Body of pancreas (tissue), 4 donors: ENCODE measurements at places on chromosomes 5 and 9. TPM values are rescaled to one million over a fixed set of nuclear protein-coding genes. Genes with fewer than 3 reads are reported as not detected.

- H3K4me1 ChIP-seq: no peaks in the 10 kb centered on the region
- H3K4me3 ChIP-seq: no peak overlapping the region
- H3K27ac ChIP-seq: no peak overlapping the region
- no peaks in the 10 kb centered on the region for H3K27me3 ChIP-seq
- peak; percentile 68 for DNase-seq
These were observed 142.5 kb upstream of the RETREG1 start for GRCh38 chr5:16759147-16759773.

- H3K27me3 ChIP-seq: no peaks in the 10 kb centered on the region
- no peak overlapping the region for H3K27ac ChIP-seq
These were observed 58.2 kb downstream of the ZFAND5 start for GRCh38 chr9:72306761-72307160.

DNA sequence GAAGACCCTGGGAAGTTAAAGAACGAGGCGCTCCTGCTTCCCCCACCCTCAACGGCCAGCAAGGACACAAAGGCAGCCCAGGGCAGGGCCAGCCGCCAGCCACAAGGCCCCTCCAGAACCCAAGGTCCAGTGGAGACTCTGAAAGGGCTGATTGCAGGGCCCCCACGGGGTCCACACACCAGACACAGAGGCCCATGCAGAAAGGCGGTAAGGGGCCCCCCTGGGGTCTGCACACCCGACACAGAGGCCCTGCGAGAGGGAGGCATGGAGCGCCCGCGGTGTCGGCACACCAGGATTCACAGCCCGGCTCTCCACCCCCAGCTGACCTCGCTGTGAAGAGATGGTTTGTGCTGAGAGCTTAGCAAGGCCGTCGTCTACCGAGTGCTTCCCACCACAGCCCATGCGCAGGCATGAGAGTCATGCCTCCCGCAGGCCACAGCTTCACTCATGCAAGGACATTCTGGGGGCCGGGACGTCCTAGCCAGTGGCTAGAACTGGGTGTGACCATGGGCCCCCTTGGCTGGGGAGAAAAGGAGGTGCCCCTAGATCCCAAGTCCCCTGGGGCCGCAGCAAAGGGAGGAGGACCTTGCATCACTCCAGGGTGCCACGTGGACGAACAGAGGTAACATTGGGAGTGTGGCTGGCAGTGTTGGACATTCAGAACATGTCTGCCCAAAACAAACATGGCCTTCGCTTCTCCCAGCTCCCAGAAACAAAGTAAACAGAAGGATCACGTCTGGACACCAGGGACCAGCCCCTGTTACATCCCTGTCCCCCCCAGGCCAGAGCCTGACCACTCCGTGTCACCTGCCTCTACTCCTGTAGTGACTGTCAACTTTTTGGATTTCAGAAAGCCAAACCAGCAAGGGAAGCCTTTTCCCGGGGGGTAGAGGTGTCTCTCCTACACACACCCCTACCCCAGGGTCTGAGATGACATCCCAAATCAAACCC is 9.8 kb downstream of the BRD3 start:
- no peak for DNase-seq
- H3K36me3 ChIP-seq: no peaks in the 10 kb centered on the region
- H3K27me3 ChIP-seq: no peaks in the 10 kb centered on the region
- no peak overlapping the region for H3K4me3 ChIP-seq

GRCh38 chr5:122286541-122286940 is 25.5 kb upstream of the SNCAIP start:
- no peaks in the 10 kb centered on the region for H3K36me3 ChIP-seq
- H3K27me3 ChIP-seq: no peaks in the 10 kb centered on the region
- no peak overlapping the region for H3K27ac ChIP-seq
- H3K4me3 ChIP-seq: no peak overlapping the region

DNA sequence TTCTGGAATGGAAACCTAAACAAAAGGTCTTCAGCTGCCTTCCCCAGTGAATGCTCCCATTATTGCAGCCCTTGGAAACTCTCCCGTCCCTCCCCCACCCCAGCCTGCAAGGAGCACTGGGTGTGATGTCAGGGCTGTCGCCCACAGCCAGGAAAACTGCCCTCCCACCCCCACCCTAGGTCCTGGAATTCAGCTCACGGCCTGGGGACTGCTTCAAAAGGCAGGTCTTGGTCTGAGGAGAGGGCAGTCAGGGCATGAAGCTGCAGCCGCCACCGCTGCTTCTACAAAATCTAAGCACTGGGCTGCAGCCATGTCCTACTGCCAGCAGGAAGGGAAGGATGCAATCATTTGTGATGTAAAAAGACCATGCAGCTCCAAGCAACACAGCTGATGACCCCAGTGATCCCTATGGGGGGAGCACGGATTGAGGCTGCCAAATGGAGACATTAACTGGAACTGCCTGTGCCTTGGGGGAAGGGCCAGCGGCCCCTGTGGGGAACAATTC is 11.4 kb downstream of the GRHPR start:
- no peak overlapping the region for H3K4me3 ChIP-seq
- no peak overlapping the region for H3K27ac ChIP-seq
- H3K27me3 ChIP-seq: no peaks in the 10 kb centered on the region
- no peaks in the 10 kb centered on the region for H3K36me3 ChIP-seq
- H3K4me1 ChIP-seq: peaks cover 7% of the 10 kb centered on the region

- no peaks in the 10 kb centered on the region for H3K36me3 ChIP-seq
- H3K4me3 ChIP-seq: no peak overlapping the region
- no peak overlapping the region for H3K27ac ChIP-seq
- H3K4me1 ChIP-seq: peaks cover 10% of the 10 kb centered on the region
These were observed 1.3 kb downstream of the TERT start for GRCh38 chr5:1293416-1294205.

GRCh38 chr5:92942762-92943161 is 638.3 kb downstream of the NR2F1-AS1 start:
- H3K36me3 ChIP-seq: no peaks in the 10 kb centered on the region
- no peak overlapping the region for H3K4me3 ChIP-seq
- peaks cover 12% of the 10 kb centered on the region for H3K4me1 ChIP-seq
- H3K27ac ChIP-seq: no peak overlapping the region
- no peaks in the 10 kb centered on the region for H3K27me3 ChIP-seq
- DNase-seq: no peak

DNA sequence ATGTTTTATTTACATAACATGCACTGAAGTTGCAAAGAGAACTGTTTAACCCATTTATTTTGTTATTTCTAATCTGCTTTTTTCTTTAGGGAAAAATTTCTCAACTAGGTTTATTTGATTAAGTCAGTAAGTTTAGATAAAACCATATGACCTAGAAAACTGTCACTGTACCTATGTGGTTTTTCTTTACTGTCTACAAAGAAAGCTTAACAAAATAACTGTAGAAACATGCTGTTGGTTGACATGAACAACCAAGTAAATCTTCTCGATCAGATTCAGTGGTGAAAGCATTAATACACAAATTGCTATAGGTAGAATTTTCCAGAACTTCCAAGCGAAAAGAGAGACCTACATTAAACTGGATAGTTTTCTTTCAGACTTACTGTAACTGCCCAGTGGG is 137.4 kb downstream of the PCSK5 start:
- no peak overlapping the region for H3K4me3 ChIP-seq
- DNase-seq: no peak
- no peaks in the 10 kb centered on the region for H3K27me3 ChIP-seq

DNA sequence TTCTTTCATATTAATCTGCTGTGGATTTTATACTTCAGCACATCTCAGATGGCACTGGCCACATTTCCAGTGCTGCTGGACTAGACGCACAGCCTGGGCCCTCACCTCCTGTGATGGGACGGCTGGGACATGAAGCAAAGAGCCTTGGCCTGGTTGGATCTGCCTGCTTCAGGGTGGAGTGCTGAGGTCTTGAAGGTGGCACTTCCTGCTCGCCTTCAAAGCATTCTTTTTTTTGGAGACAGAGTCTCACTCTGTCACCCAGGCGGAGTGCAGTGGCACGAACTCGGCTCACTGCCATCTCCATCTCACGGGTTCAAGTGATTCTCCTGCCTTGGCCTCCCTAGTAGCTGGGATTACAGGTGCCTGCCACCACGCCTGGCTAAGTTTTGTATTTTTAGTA is 73.1 kb downstream of the RAPGEF1 start:
- no peak for DNase-seq
- H3K27me3 ChIP-seq: no peaks in the 10 kb centered on the region
- H3K27ac ChIP-seq: no peak overlapping the region
- H3K36me3 ChIP-seq: no peaks in the 10 kb centered on the region
- H3K4me3 ChIP-seq: no peak overlapping the region
- peaks cover 36% of the 10 kb centered on the region for H3K4me1 ChIP-seq

- DNase-seq: no peak
- no peak overlapping the region for H3K4me3 ChIP-seq
- no peak overlapping the region for H3K27ac ChIP-seq
- no peaks in the 10 kb centered on the region for H3K27me3 ChIP-seq
- H3K4me1 ChIP-seq: no peaks in the 10 kb centered on the region
These were observed 40.4 kb upstream of the DEPDC1B start for GRCh38 chr5:60740322-60740721.

GRCh38 chr5:129652349-129653056 is 95.4 kb upstream of the MINAR2 start:
- peaks cover 6% of the 10 kb centered on the region for H3K4me1 ChIP-seq
- H3K36me3 ChIP-seq: no peaks in the 10 kb centered on the region
- H3K27ac ChIP-seq: no peak overlapping the region
- H3K27me3 ChIP-seq: no peaks in the 10 kb centered on the region
- no peak for DNase-seq

DNA sequence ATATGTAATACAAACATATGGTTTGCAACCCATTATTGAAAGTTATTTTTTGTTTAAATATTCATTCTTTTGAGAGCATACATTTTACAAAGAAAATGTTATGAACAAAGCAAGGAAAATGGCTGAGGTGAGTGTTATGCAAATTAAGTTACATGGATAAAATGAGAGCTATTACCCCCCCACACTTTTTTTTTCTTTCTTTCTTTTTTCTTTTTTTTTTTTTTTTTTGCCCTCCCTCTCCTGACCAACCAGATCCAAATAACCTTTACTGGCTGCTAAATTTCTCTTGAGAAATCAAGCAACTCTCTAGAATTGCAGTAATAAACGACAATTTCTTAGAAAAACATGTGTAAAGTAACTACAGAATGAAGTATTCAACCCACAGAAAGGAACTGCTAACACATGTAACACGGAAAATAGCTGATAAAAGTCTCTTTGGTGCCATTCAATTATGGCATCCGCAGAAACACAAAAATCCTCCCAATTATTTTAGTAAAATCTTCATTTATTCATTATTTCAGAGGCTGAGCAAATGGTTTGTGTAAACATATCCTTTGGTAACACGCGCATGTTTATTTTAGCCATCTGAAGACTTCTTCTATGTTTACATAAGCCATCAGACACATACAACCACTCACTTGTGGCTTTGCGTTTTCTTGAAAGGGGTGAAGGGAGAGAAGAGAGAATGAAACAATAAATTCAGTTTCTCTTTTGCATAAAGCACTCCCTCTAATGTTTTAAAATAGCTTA is 216.1 kb downstream of the NFIB start:
- H3K4me3 ChIP-seq: no peak overlapping the region
- no peaks in the 10 kb centered on the region for H3K27me3 ChIP-seq
- H3K27ac ChIP-seq: peak overlapping the region; percentile 88
- DNase-seq: no peak

DNA sequence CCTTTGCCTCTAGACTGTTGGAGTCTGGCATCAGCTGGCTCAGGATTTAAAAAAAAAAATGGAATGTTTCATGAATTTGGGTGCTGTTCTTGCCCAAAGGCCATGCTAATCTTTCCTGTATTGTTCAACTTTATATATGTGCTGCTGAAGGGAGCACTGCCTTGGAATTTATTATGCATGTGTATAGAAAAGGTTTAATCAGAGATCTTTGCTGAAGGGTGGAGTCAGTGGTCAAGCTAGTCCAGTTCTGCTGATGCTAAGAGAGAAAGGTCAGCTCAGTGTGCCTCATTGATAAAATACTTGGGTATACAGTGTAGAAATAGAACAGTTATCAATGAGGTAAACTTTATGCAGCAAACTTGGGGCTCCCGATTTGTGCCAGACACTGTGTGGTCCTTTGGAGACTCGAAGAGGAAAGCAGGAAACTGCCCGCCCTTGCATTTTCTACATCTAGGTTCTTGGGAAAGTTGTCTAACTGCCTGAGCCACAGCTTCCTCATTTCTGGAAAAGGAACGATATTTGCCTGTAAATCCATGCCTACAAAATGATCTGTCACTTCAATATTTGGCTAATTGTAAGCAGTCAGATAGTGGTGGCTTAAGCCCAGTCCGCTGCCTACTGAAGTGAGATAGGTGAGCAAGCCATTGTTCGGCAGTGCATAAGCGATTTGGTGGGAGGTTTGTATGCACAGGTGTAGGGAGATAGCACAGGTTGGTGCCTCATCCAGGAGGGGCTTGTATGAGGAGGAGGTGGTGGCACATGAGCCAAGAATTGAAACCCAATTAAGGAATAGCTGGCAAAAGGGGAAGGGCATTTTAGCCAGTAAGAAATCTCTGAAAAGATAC is 29.2 kb upstream of the GTF2H2C start:
- H3K36me3 ChIP-seq: no peaks in the 10 kb centered on the region
- peak overlapping the region; percentile 19 for H3K27ac ChIP-seq
- no peaks in the 10 kb centered on the region for H3K27me3 ChIP-seq
- no peak overlapping the region for H3K4me3 ChIP-seq

- DNase-seq: no peak
- no peak overlapping the region for H3K4me3 ChIP-seq
- H3K4me1 ChIP-seq: peaks cover 68% of the 10 kb centered on the region
- no peaks in the 10 kb centered on the region for H3K36me3 ChIP-seq
- H3K27ac ChIP-seq: peak overlapping the region; percentile 92
These were observed 40.1 kb upstream of the STXBP1 start for GRCh38 chr9:127571971-127572370.

GRCh38 chr9:121640076-121640475 is 11.4 kb upstream of the DAB2IP start:
- no peaks in the 10 kb centered on the region for H3K36me3 ChIP-seq
- H3K4me1 ChIP-seq: peaks cover 51% of the 10 kb centered on the region
- no peak overlapping the region for H3K4me3 ChIP-seq
- no peaks in the 10 kb centered on the region for H3K27me3 ChIP-seq

GRCh38 chr9:7266911-7267595 is 509.3 kb downstream of the KDM4C start:
- no peaks in the 10 kb centered on the region for H3K4me1 ChIP-seq
- no peaks in the 10 kb centered on the region for H3K27me3 ChIP-seq
- H3K4me3 ChIP-seq: no peak overlapping the region
- DNase-seq: no peak
- no peak overlapping the region for H3K27ac ChIP-seq

DNA sequence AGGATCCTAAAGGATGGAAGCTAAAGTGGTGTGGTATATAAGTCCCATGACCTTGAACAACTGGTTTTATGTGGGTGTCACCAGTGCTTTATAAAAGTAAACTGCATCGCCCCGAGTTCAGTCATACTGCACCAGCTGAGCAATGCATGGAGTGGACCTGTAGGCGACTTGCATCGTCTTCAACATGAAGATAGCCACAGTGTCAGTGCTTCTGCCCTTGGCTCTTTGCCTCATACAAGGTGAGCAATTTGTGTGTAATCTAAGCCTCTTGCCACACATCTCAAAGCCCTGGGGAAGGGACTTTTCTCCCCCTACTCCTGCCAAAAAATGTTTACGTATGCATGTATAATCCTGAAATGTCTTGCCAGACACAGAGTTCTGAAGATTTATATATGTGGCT is at the start of gene SPINK5:
Gene SPINK5 (plus strand): TSS at position 120 of the 400 bp plus-strand sequence. CDS start 65 bp downstream, at position 185.
- no peaks in the 10 kb centered on the region for H3K4me1 ChIP-seq
- H3K36me3 ChIP-seq: no peaks in the 10 kb centered on the region
- H3K27ac ChIP-seq: no peak within 1 kb of the TSS
- no peak for DNase-seq

Gene MPDZ
- 17.1 TPM for total RNA-seq

Gene FOXD4
- total RNA-seq: not detected

Gene PCDHB5
- total RNA-seq: 4.3 TPM

Gene RAD1
- total RNA-seq: 8.6 TPM

Gene TRPM3
- total RNA-seq: 0.78 TPM

Gene LPAR1
- 13.0 TPM for total RNA-seq

Gene OCLN
- 63.6 TPM for total RNA-seq

Gene N4BP3
- 0.52 TPM for total RNA-seq

Gene ADAMTS12
- 8.9 TPM for total RNA-seq
